Small intestine (tissue), 16 donors: ENCODE measurements at places on chromosomes 2 and 18. TPM values are rescaled to one million over a fixed set of nuclear protein-coding genes. Genes with fewer than 3 reads are reported as not detected.

Gene CRYBA2
- polyA plus RNA-seq: 5.4 TPM

Gene MAPK4
- 0.71 TPM for polyA plus RNA-seq

Gene NABP1
- 44.7 TPM for polyA plus RNA-seq

Gene PRKAG3
- not detected for polyA plus RNA-seq

Gene SLC5A7
- polyA plus RNA-seq: 2.0 TPM

DNA sequence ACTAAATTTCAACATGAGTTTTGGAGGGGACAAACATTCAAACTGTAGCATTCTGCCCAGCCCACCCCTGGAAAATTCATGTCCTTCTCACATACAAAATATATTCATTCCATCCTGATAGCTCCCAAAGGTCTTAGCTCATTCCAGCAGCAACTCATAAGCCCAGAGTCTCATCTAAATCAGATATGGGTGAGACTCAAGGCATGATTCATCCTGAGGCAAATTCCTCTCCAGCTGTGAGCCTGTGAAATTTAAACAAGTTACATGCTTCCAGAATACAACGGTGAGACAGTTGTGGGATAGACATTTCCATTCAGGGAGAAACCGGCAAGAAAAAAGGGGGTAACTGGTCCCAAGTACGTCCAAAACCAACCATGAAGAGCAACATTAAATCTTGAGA is 43.5 kb upstream of the FAHD2A start:
- no peaks in the 10 kb centered on the region for H3K4me1 ChIP-seq
- no peak for DNase-seq
- H3K27me3 ChIP-seq: peaks cover 5% of the 10 kb centered on the region
- H3K36me3 ChIP-seq: no peaks in the 10 kb centered on the region
- no peak overlapping the region for H3K27ac ChIP-seq
- H3K4me3 ChIP-seq: no peak overlapping the region

DNA sequence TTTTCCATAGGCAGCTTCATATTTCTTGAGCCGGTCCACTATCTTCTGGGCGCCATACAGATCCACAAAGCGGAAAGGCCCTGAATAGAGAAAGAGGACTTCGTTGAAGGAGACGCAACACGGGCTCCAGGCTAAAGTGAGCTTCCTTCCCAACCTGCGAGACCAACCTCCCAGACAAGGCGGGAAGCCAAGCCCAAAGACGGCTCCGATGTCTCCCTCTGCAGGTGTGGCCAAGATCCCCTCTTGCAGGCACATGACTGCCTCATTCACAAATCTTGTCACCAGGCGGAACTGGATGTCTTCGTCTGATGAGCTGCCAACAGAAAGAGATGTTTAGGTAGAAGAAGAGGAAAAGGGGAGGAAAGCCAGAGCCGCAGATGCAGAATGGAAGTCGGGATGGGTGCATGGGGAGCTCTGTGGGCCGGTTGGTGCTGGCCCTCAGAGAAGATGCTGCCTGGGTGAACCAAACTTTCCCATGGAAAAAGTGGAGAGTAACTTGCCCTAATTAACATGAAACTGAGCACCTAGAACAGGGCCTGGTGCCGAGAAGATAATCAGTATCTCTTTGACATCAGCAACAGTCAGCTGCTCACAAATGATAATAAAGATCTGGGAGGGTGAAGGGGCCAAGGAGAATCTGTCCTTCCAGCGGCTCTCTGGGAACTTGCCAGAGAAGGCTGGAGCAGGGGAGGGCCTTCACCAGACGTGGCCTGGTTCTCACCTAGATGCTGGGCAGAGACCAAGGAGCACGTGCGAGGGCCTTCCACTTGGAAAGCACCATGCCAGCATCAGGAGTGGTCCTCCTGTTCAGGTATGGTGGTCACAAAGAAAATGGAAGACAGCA is 18.6 kb downstream of the GAREM2 start:
- no peak for DNase-seq
- H3K27ac ChIP-seq: no peak overlapping the region
- H3K27me3 ChIP-seq: no peaks in the 10 kb centered on the region
- no peaks in the 10 kb centered on the region for H3K4me1 ChIP-seq
